Left cardiac atrium (tissue), 4 donors: ENCODE measurements at places on chromosomes 16 and 17.

DNA sequence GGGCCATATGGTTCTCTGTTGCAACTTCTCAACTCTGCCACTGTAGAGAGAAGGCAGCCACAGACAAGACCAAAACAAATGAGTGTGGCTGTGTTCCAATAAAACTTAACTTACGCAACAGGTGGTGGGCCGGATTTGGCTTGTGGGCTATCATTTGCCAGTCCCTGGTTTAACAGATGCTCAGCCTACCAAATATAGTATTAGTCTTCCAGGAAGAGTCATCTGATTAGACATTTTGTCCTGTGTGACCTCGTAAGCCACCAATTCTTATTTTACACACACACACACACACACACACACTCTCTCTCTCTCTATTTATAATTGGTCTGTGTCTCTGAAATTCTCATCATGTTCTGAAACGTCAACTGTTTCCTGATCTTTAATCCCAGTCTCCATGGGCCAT is 245.9 kb downstream of the XYLT1 start:
- DNase-seq = peak; percentile 37

GRCh38 chr16:85285681-85286065 is 173.4 kb upstream of the CIBAR2 start:
- DNase-seq = no peak

GRCh38 chr16:3618769-3619141 is 7.3 kb upstream of the SLX4 start:
- no peak for DNase-seq

DNA sequence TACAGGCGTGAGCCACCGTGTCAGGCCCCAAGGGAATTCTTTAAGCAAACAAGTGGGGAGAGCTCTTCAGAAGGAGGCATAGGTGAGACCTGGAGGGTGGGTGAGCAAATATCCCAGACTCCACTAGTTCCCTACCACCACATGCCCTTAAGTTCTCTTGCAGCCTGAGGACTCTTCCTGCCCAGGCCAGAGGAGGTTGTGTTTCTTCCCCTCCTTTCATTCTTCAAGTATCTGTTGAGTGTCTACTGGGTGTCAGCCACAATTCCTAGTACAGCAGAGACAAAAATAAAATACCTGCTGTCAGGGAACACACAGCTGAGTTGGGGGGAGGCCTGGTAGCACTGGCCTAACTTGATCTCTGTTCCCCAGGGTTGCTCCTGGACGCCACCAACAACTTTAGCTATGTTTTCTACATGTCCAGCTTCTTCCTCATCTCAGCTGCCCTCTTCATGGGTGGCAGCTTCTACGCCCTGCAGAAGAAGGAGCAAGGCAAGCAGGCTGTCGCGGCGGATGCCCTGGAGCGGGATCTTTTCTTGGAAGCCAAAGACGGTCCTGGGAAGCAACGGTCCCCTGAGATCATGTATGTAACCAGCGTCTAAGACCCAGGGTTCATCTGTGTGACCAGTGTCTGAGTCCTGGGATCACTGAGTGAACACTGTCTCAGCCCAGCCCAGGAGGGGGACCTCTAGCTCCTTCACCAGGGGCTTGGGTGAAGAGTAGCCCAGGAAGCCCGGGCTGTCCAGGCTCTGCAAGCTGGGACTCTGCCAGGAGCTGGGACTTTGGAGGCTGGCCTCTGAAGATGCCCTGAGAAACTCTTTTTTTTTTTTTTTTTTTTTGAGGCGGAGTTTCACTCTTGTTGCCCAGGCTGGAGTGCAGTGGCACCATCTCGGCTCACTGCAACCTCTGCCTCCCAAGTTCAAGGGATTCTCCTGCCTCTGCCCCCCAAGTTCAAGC is 5.9 kb upstream of the ARMC7 start:
- no peak for DNase-seq

DNA sequence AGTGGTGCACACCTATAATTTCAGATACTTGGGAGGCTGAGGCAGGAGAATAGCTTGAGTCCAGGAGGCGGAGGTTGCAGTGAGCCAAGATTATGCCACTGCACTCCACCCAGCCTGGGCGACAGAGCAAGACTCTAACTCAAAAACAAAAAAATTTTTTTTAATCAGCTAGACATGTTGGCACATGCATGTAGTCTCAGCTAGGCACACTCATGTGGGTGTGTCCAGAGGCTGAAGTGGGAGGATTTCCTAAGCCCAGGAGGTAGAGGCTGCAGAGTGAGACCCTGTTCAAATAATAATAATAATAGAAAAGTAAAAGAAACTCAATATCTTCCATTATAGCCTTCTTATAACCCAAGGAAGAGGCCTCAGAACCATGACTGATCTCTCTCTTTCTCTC is 11.5 kb upstream of the ARHGAP17 start:
- DNase-seq = no peak

DNA sequence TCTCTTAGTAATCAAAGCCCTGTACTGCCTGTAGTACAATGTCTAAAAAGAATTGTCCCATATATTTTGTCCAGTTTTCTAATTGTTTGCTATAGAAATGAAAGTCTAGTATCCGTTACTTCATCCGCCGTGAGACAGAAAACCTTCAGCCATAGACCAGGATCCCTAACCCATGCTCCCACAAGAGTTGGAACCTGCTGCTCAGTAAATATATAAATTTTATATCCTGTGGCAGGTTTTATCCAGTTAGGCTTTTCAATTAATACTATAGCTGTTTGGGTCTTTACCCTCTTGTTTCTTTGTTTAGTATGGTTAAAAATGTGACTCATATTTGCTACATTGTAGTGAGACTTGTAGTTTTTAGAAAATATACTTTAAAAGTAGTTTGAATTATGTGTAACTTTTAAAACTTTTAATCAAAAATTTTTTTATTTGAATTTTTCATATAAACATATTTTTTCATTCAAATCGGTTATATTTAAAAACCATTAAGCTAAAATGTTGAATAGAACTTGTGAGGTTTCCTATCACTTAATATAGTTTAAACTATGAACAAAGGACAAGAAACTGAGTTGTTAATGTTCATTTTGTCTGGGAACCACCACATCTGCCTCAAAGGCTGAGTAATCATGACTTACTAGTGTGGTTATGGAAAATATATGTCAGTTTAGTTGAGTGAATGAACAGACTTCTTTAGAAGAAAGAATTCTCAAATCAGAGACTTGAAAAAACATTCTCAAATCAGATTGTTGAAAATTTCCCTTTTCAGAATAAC is 54.8 kb downstream of the VMP1 start:
- DNase-seq = no peak

DNA sequence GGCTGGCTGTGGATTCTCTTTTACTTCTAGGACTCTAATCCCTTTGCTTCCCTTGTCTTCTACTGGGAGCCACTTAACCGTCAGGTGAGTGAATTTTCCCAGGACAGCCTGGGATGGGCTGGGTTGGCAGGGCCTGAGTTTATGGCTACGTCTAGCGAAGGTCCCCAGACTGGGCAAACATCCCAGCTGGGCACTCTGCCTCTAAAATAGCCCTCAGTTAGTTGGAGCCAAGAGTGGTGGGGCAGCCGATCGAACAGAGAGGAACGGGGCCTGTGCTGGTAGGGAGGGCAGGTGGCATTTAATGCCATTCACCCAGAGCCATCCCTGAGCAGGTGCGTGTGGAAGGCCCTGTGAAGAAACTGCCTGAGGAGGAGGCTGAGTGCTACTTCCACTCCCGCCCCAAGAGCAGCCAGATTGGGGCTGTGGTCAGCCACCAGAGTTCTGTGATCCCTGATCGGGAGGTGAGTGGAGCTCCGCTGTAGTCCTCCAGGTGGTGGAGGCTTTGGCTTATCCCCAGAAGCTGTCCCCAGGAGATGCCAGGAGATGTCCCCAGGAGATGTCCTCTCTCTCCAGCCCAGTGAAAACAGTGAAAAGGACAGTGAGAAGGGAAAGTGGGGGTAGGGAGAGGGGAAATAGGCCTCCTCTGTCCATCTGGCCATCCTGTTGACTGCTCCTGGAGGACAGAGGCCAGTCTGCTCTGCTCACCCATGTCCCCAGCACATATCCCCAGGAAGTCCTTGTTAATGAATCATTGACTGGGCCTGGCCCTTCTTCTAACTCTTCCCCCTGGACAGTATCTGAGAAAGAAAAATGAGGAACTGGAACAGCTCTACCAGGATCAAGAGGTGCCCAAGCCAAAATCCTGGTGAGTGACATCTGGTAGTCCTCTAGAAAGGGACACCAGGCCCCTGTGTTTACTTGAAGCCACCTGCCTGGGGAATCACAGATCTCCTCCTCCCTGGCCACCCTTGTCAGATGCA is 4.4 kb downstream of the PNPO start:
- no peak for DNase-seq

DNA sequence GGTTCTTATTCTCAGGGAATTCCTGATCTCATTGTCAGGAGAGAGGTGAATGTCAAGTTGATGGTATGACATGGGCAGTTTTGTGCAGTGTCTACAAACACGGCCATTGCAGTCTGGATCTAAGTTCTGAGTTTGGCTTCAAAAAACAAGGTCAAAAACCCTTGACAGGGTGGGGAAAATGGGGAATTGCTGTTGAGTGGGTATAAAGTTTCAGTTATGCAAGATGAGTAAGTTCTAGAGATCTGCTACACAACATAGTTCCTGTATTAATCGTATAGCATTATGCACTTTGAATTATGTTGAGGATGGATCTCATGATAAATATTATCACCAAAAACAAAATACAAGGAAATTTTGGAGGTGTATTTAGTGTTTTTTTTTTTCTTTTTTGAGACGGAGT is 36.6 kb upstream of the CARMIL2 start:
- no peak for DNase-seq

- DNase-seq = no peak
Observed at GRCh38 chr16:84119368-84119767, 2.6 kb upstream of the MBTPS1 start.

DNA sequence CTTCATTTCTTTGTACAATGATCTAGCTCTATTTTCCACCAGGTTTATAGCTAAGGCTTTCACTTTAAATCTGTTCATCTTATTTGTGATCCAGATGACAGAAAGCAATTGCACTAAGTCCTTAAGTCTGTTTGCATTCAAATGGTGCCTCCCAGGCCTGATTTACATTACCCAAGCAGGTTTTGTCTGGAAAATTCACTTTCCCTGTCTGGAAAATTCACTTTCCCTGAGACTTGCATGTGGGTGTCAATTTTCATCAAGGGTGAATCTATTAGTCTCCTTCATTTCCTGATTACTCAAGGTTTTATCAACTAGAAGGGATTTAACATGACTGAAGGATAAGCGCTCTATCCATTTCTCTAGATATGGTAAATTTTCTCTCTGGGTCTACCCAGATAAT is 1480.2 kb upstream of the GOT2 start:
- no peak for DNase-seq

DNA sequence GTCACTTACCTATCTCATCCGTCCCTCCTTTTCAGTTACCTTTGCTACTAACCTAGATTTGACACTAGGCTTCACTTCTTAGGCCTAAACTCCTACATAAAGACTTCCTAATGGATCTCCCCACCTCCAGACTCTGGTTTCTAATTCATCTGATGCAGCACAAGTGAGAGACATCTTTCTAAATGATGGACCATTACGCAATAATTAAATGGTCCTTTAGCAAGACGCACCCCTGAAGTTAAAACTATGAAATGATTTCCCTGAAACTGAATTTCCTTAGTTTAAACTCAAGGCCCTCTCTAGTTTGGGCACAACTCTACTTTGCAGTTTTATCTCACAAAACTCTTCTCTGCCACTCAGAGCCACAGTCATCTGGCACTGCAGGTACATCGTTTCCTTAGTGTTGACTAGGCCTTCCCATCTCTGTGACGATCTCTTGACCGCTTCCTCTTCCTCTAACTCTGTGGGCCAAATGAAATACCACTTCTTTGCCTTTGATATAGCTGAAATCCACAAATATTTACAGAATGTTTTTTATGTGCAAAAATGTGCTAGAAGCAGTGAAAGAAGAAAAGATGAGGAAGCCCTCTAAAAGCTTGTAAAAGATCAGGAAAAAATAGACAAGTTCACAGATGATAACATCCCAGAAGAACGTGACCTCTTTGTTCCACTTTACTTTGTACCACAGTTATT is 3.3 kb downstream of the SYNRG start:
- no peak for DNase-seq

DNA sequence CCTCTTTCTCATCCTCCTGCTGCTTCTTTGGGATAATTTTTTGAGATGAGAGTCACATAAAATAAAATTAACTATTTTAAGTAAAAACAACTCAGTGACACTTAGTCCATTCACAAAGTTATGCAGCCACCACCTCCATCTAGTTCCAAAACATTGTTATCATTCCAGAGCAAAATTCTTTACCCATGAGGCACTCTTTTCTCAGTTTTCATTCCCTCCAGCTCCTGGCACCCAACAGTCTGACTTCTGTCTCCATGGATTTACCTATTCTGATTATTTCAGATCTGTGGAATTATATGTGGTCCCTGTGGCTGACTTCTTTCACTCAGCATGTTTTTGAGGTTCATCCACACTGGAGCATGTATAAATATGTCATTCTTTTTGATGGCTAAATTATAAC is 239.9 kb upstream of the DYNLRB2 start:
- no peak for DNase-seq

GRCh38 chr17:32443827-32444300 is 446 bp upstream of the PSMD11 start:
- DNase-seq = no peak

- no peak for DNase-seq
Observed at GRCh38 chr16:89759746-89760340, 38.5 kb downstream of the ZNF276 start.

- no peak for DNase-seq
Observed at GRCh38 chr17:36593656-36594316, 2.1 kb downstream of the DHRS11 start.

- DNase-seq = no peak
Observed at GRCh38 chr17:73205459-73205961, 12.7 kb downstream of the COG1 start.

DNA sequence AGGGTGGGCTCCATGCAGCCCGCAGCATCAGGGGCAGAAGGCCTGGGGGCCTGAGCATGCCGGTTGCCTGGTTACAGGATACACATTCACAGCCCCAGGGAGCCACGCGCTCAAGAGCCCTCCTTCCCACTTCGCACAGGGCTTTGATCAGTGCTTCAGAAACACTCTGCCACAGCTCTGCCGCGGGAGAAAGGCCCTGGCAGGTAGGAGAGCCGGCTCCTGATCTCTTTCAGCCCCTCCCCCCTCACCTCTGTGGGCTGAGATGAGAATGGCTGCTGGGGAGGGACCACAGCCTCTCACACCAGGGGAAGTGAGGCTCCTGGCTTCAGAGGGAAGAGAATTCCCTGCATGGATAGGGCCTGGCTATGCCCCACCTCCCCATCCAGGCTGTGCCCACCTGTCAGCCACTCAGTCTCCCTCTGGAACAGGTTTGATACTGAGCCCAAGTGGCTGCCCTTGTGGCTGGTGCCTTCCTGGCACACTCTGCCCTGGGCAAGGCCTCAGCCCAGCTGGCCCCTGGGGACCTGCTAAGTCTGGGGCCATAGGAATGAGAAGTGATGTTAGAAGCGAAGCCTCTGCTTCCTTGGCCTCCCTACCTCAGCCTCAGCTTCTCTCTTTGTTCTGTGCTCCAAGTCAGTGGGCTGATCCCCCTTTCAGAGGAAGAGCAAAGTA is 8.6 kb downstream of the DOK4 start:
- no peak for DNase-seq
